ENCODE measurements at places on chromosomes 4 and X. TPM values are rescaled to one million over a fixed set of nuclear protein-coding genes. Genes with fewer than 3 reads are reported as not detected.

- peak; percentile 70 for DNase-seq
Observed at GRCh38 chrX:128816919-128817318, 706.4 kb downstream of the SMARCA1 start.

Gene SLC16A2
- not detected for total RNA-seq

Gene SYTL4
- total RNA-seq, result 0.30 TPM

Gene CFI
- total RNA-seq, result 0.79 TPM

GRCh38 chr4:164876700-164877324 is at the start of gene APELA:
Gene APELA (plus strand): TSS chr4:164877178. CDS start chr4:164877332, 154 bp downstream.
- DNase-seq, result peak; percentile 38

DNA sequence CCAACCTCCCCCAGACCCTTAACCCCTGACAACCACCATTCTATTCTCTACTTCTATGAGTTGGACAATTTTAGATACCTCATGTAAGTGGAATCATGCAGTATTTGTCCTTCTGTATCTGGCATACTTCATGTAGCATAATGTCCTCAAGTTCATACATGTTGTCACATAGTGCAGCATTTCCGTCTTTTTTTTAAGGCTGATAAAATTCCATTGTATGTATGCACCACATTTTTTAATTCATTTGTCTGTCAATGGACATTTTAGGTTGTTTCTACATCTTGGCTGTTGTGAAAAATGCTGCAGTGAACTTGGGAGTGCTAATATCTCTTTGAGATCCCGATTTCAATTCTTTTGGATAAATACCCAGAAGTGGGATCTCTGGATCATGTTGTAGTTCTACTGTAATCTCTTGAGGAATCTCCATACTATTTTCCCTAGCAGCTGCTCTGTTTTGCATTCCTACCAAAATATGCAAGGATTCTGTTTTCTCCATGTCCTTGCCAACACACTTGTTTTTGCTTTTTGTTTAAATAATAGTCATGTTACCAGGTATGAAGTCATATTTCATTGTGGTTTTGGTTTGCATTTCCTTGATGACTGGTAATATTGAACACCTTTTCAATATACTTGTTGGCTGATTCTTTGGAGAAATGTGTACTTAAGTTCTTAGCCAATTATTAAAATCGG is 48.8 kb upstream of the ADAD1 start:
- DNase-seq, result no peak

DNA sequence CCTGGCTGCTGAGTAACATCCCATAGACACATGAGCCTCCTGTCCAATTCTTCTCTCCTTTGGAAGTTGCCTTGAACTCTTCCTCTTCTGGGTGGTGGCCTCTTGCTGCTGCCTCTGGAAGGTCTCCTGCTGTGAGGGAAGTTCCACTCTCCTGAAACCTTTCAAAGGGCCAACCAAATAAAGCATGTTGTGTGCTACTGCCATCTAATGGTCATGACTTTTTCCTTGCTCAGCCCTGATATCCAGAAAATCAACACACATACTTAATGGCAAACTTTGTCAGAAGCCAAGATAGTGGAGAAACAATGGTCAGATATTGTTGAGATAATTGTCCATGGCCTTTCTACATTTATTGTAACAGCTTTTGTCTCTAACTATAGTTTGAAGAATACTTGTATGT is 19.1 kb upstream of the ZXDA start:
- peak; percentile 70 for DNase-seq

Gene RTL5
- total RNA-seq, result not detected

DNA sequence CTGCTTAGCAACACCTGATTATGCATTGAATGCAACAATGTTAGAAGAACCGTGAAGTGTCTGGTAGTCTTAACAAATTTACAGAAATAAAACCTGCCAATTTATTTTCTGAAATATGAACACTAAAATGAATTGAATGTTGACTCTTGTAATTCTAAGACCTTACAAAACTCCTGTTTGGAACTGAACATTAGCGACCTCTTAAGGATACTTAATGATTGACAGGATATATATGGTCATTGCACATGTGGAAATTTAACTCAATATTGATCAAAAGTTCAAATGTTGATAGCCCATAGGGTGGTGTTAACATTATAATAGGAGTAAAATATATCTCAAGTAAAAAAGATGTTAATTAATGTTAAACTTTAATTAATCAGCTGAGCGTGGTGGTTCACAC is 79.1 kb downstream of the TECRL start:
- peak; percentile 22 for DNase-seq

GRCh38 chr4:5730993-5731990 is 20.3 kb downstream of the EVC start:
- DNase-seq, result no peak

DNA sequence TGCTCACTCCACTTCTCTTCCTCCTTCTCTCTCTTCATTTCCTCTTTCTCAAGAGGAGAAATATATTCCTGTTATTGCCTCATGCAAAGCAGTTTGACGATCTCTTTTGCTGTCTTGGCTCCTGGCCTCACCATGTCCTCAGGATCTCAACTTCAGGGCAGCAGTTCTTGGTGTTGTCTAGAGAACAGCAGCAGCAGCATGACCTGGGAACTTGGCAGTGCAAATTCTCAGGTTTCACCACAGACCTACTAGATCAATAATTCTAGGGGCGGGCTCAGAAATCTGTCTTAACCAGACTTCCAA is 193.4 kb upstream of the EDNRA start:
- no peak for DNase-seq

- peak; percentile 78 for DNase-seq
Observed at GRCh38 chr4:124322234-124323065, 390.1 kb downstream of the ANKRD50 start.

Gene PPP2R2C
- total RNA-seq, result not detected

- DNase-seq, result no peak
Observed at GRCh38 chr4:159977907-159978617, 875.2 kb downstream of the RAPGEF2 start.

GRCh38 chr4:76067652-76068286 is 6.7 kb upstream of the ART3 start:
- DNase-seq, result peak; percentile 84
